ENCODE measurements at places on chromosomes 11 and 22.
A peak's percentile ranks its signal among the peaks of the same experiment; 100 is the strongest.

DNA sequence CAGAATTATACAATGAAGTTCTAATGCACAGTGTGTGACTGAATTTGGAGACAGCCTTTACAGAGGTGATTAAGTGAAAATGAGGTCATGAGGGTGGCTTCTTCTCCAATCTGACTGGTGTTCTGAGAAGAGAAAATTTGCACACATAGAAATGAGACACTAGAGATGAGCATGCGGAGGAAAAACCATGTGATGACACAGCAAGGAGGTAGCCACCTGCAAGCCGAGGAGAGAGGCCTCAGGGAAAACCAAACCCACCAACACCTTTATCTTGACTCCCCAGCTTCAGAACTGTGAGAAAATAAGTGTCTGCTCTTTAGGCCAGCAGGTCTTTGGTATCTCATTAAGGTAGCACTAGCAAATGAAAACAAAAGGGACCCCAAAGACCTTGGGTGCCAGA, 93.2 kb downstream of the GGTLC2 start:
- DNase-seq, result no peak

DNA sequence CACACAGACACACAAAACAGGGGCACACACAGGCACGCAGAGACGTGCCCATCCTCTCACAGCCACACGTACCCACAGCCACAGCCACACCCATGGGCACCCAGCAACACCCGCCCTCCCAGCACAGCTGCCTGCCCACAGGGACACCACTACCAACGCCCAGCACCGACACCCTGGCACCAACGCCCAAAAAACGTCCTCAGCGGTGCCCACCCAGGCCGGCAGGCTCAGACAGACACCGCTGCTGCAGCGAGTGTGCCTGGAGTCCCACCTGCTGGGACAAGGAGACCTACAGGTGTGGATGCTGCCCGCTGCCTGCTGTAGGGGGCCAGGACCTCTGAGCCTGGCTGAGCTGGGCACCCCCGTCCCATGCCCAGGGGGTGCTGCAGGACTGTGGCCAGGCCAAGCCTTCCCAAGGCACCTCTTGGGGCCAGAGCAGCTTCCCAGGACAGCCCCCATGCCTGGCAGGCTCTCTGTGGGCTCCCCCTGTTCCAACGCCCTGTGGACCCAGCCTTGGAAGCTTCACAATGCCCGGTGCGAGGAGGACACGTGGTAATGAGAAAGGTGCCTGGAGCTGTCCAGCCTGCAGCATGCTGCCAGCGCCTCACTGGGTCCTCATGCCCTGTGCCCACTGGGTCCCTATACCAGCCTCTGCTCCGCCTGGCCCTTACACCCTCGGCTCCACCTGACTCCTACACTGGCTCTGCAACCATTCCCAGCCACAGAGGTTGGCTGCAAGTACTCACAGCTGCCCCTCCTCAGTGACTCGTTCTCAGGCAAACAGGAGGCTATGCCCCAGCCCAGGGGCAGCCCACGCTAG, 45.8 kb upstream of the TH start:
- DNase-seq, result peak; percentile 54

GRCh38 chr11:120031612-120032600, 106.0 kb downstream of the TRIM29 start:
- DNase-seq, result peak; percentile 49

GRCh38 chr22:42955087-42955635, 59.8 kb downstream of the PACSIN2 start:
- no peak for DNase-seq

- DNase-seq, result no peak
These were observed 61.4 kb downstream of the FAM83F start for GRCh38 chr22:40056154-40056553.

DNA sequence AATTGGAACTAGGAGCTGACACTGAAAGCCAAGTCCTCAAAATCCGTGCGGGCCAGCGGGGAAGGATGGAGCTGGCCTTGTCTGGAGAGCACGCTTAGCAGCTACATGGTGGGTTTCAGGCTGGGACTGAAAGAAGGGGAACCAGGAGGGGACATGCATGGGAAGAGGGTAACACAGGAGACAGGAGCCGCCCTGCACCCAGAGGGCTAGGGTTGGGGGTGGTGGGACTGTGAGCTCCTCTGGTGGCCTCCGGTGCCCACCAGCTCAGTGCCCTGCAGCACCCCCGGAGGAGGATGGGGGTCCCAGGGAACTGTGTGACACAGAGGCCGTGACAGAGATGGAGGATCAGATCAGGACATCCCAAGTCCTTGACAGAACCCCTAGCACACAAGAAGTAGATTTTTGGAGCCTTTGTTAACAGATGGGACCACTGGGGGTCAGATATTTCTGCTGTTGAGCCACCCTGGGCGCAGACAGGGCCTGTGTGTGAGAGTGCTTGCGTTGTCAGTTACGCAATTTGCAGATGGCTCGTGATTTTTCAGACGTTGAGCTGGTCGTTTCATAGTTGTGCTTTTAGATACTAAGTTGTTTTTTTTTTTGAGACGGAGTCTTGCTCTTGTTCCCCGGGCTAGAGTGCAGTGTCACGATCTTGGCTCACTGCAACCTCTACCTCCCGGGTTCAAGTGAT, 21.3 kb upstream of the GRAMD4 start:
- no peak for DNase-seq

DNA sequence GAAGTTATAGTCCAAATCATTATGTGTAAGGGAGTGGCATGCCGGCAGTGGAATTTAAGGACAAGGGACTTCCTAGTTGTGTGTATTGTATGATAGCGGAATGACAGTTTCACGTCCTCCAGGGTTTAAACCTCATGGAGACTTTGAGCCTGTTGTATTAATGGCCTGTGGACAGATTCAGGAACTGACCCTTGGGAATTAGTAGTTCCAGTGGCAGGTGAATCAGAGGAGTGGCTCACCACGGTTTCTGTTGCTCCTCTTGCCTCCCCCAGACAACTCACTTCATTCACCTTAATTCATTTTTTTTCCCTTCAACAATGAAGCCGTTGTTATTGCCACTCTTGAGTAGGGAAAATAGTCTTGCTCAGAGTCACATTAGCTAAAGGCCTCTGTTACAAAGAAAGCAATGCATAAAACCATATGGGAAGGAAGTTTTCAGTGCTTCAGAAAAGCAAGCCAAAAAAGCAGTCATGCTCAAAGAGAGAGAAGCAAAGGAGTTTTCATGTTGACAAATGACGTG, 22.6 kb downstream of the AMOTL1 start:
- DNase-seq, result no peak

GRCh38 chr11:93396316-93396715, 65.8 kb downstream of the DEUP1 start:
- DNase-seq, result peak; percentile 78

GRCh38 chr11:83257761-83258168, 28.4 kb downstream of the CCDC90B start:
- DNase-seq, result peak; percentile 72

- DNase-seq, result no peak
These were observed 8.1 kb downstream of the P2RX6 start for GRCh38 chr22:21022955-21023614.

GRCh38 chr22:36356708-36357624, 30.8 kb downstream of the MYH9 start:
- no peak for DNase-seq

DNA sequence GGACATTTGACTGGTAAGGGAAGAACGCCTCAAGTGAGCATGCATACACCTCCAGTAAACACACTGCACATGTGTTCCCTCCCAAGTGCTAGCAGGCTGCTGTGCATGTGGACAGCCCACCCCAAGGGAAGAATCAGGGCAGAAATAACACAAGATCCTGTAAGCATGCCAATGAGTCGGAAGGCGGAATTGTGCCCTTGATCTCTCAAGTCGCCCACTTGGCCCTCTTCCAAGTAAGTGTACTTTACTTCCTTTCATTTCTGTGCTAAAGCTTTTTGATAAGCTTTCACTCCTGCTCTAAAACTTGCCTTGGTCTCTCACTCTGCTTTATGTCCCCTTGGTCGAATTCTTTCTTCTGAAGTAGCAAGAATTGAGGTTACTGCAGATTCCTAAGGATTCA, 139.6 kb downstream of the TRPC6 start:
- no peak for DNase-seq

DNA sequence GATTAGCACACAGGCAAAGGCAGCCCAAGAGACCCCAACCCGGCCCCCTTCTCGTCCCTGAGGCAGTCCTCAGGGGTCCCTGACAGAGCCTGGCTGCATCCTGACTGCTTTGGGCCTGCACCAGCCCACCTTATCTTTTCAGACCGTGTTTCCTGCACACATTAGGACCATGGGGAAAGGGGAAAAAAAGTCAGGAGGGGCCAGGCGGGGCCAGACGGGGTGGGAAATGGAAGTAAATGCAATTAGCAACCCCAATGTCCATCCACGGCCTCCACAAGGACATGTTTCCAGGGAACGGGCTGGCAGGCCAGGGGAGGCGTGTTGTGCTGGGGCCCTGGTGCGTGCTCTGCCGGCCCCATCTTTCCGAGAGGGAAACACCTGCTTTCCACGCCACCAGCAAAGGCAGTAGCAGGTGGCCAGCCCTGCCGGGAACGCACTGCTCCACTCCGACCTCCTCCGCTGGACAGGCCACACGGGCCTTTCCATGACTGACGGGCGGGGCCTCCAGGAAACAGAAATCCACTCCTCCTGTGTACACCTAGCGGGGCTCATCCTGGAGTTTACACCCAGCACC, 7.4 kb downstream of the EHD1 start:
- DNase-seq, result no peak

GRCh38 chr11:65279741-65280440, 18.1 kb downstream of the POLA2 start:
- DNase-seq, result peak; percentile 82

GRCh38 chr11:56783448-56784041, 35.0 kb upstream of the OR9G4 start:
- no peak for DNase-seq

GRCh38 chr11:64001484-64002420, 15.5 kb downstream of the OTUB1 start:
- no peak for DNase-seq

- DNase-seq, result no peak
These were observed 537 bp downstream of the EP300 start for GRCh38 chr22:41092847-41093411.

GRCh38 chr22:17945156-17945887, 79.0 kb downstream of the MICAL3 start:
- no peak for DNase-seq

DNA sequence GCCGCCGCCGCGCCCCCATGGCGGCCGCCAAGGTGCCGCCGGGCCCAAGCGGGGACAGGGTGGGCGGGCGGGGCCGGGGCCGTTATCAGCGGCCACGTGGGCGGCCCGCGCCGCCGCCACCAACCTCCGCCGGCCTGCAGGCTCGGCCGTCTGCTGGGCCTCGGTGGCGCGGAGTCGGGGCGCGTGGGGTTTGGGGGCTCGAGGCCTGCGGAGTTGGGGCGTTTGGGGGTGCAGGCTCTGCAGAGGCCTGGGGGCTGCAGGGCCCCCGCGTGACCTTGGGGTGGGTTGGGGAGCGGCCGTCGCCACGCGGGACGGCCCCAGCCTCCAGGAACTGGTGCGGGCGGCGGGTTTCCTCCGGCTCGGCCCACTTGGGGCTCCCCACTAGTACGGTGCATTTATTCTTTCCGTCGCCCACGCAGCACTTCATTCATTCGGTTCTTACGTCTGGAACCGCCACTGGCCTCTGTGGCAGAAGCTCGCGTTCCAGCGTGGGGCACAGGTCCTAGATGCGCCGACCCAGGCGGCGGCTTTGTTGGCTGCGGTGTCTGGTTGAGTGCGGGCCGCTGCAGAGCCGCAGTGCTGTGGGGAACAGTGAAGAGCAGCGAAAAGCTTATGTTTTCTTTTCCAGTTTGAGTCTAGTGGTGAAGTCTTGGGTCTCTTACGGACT, 740 bp upstream of the TRMT2A start:
- DNase-seq, result no peak

DNA sequence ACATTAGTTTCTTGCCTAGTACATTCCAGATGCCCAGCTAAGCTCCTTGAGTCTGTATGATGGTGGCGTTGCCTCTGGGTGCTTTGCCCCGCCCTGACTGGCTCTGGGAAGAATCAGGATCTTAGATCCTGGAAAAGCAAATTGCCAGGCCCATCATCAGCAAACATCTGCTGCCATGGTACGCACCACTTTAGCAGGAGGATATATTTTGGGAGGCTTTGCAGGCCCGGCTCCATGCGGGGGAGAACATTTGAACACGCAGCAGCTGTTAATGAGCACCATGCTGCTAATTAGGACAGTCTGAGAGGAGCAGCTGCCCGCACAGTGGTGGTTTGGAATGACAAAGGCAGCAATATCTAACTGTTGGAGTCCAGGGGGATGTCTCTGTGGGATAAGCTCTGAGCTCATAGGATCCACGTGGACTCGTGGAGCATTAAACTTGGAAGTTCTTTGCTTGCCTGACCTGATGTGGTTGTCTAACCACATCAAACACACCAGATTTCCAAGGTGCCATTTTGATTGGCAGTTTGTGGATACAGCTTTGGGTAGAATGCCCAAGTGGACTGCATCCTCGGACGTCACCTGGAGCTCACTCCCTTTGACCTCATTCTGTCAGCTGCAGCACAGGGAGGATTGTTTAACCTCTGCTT, 217.0 kb upstream of the ZBED5 start:
- no peak for DNase-seq

DNA sequence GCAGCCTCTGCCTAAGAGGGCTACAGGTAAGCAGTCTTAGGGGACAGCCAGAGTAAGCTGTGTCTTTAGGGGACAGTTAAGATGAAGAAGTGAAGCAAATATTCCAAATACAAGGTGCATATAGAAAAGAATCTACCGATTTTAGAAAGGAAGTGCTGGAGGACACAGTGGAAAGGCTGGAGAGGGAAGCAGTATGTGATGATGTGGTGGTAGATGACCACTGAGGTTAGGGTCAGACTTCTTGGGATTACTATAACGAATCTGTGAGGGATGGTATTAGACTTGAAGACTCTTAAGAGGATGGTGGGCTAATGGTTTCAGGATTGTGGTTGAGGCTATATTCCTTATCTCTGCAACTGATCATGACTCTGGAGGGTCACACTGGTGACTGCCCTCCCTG, 40.0 kb upstream of the PHOX2A start:
- no peak for DNase-seq

- peak; percentile 82 for DNase-seq
These were observed 319.3 kb upstream of the B3GAT1 start for GRCh38 chr11:134731213-134731961.

GRCh38 chr22:26079009-26079408, 90.3 kb upstream of the SEZ6L start:
- no peak for DNase-seq

GRCh38 chr22:31139066-31139465, 1.2 kb downstream of the PLA2G3 start:
- no peak for DNase-seq

DNA sequence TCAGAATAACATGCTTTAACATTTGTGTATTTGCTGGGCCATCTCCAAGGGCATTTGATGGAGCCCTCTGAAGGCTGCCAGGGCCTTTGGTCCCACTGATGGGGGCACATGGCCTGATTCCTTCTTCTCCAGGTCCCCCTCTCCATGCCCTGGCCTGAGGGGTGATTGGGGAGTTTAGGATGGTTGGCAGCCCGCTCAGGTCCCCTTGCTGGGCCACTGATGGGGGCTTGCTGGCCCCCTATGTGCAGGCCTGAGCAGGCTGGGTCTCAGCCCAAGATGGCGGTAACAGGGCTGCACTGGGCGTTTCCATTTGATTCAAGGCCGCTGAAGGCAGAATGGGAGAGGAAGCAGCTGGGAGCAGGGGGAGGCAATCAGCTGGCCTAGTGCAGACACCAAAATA, 113.7 kb upstream of the NECTIN1 start:
- no peak for DNase-seq
